ENCODE measurements at places on chromosomes 5 and 9.
A peak's percentile ranks its signal among the peaks of the same experiment; 100 is the strongest.

GRCh38 chr5:1098986-1099597 is 12.8 kb downstream of the SLC12A7 start:
- DNase-seq, result no peak

GRCh38 chr5:131396015-131396414 is 132.2 kb downstream of the CDC42SE2 start:
- no peak for DNase-seq

DNA sequence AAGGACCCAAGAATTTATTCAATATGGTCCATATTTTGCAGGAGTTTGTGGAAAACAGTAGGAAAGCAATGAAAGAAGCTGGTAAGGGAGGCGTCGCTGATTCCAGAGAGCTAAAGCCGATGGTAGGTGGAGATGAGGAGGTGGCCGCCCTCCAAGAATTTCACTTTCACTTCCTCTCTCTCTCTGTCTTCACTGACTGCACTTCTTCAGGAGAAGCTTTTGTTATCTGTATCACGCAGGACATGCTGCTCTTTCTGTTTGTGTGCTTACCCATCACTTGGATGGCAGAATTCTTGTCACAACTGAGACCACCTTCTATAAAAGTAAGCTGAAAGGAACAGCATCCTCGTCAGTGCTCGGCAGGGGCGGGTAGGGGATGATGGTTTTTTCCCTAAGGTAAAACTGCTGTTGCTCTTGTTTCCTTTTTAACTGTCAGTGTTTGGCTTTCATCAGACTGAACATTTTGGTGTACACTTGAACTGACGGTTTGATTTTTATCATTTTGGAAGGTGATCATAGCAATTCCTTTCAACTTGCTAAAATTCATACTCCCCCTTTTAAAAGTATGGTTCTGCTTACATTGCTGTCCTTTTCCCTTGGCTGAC is 62.4 kb upstream of the FSD1L start:
- peak; percentile 60 for DNase-seq

GRCh38 chr5:77302247-77302646 is 91.8 kb downstream of the PDE8B start:
- no peak for DNase-seq

DNA sequence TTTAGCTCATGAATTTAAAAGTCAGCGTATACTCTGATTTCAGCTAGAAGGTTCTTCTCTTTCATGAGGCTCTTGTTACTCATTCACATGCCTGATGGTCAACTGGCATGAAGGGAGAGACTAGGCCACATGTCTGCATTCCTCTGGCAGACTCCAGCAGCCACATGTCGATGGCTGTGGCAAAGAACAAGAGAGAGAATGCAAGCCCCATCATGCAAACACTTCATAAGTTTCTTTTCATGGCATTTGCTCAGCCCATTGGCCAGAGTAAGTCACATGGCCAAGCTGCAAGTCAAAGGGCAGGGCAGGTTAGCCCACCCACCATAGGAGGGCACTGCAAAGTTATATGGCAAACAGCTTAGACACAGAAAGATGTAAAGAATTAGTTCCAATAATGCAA is 5.4 kb downstream of the KCNV2 start:
- no peak for DNase-seq

DNA sequence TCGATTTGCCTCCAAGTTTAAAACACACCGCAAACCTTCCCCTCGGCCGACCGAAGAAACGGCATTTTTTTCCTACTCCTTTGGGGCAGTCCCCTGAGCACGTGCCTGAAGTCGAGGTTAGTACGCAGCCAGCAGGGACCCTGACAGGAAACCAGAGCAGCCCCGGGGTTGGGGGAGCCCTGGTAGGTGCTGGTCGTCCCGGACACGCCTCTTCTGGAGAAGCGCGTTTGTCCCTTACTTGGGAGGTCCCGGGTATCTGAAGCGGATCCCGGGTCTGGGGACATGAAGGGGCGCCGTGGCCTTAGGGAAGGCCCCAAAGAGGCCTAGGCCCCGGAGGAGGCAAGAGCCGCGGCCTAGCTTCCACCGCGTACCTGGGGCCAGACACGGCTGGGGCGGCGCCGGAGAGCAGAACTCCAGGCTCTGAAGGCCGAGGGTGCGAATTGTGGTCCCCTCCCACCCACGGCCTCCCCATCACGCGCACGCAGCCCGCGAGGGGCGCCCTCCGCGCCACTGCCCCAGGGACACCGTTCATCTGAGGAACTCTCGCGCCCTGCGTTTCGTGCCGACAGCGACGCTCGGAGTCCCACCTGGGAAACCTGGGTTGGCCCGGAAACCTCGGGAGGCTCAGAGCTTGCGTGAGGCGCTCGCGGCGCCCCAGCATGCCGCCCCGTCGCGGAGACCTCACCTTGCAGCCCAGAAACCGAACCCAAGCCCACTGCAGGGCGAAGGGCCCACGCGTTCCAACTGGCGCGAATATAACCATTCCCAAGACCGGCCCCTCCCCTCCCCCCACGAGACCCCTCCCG is 10.4 kb downstream of the OTP start:
- no peak for DNase-seq

GRCh38 chr5:3619579-3619978 is 23.9 kb downstream of the IRX1 start:
- no peak for DNase-seq

GRCh38 chr5:122183098-122183787 is 53.9 kb downstream of the ZNF474 start:
- no peak for DNase-seq

DNA sequence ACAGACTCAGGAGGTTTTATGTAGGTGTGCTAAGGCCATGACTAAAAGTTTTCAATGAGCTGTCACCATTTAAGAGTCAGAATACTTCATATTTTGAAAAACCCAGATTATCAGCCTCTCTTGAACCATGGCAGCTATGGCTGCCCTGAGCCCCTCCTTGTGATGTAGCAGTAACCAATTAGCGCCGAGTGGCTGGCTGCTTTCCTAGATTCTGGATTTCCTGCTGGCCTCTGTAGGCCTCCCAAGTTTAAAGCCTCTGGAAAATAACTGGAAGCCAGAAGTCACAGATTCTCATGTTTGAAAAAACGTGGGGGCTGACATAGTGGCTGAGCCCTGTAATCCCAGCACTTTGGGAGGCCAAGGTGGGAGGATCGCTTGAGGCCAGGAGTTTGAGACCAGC is 25.5 kb downstream of the DAB2IP start:
- no peak for DNase-seq

DNA sequence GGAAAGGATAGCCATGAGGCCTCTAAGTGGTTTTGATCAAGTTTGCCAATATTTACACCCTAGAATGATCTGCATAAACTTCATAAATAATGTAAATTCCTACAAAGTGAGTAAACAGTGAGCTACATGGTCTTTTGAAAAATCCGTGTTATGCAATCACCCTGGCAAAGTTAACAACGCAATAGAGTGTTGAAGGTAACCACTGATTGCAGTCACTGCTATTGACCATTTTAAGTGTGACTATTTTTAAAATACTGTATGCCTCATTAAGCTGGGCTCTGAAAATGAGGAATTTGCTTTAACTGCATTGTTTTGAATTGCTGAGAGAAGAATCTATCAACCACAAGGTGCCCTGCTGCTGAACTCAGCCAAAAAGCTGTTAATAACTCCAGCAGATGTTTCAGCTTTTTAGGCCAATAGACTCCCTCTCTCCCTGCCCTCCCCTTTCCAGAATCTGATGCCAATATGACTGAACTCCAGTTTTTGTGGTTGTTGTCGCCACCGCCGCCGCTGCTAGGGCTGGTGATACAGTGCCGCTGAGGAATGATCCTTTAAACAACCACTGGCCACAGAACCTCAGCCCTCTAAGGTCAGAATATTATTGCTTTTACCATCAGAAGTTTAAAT is 35.3 kb upstream of the SMARCA2 start:
- peak; percentile 8 for DNase-seq

DNA sequence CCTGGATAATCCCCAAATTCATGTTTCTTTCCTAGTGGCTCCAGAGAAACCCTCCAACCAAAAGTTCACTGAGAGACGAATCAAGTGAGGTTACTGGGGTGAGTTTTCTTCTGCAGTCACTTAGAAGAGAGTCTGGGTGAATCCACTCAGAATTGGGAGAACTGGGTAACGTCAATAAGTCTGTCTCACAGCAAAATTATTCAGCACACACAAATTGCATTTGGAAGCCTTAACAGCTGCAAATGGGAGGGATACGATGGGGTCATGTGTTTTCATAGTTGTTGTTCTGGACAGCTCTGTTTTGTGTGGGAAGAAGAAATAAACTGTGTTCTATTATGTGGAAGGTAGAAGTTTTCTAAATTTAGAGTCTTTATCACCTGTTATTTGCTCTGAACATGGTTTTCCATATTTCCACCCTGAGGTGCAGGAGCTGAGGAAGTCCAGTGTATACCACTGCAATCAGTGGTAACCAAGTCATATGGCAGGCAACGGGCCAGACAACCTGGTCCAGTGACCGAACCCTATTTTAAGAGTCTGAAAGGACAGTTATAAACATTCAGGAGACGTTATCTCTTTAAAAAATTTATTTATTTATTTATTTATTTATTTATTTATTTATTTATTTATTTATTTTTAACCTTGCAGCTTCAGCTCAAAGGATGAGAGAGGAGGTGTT is 21.9 kb downstream of the MARCHF3 start:
- DNase-seq, result no peak

All from inflammatory macrophage treated with lipopolysaccharide for 1 hour (primary cell).